ENCODE measurements at places on chromosomes 4 and X.

GRCh38 chrX:21374994-21375707 lies 933 bp downstream of the CNKSR2 start:
- no peak for DNase-seq

GRCh38 chr4:174494146-174494545 lies 28.1 kb downstream of the HPGD start:
- no peak for DNase-seq

- no peak for DNase-seq
These were observed 25.5 kb downstream of the ARHGAP36 start for GRCh38 chrX:131083510-131084142.

GRCh38 chrX:95903975-95904374 lies 780.7 kb upstream of the DIAPH2 start:
- no peak for DNase-seq

DNA sequence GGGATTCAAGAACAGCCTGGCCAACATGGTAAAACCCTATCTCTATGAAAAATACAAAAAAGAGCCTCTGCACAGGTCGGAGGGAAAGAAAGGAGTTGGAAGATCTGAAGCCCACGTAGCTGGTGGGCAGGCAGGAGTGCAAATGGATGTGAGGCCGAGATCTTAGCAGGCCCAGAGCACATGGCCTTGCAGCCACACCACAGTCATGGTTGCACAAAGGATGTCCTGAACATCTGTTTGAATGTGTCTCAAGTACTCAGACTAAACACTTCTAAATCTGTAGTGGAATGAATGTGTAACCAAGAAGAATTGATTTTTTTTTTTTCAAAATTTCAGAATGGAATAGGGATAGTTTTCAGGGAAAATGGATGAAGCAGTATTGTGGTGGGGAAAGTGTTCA lies 10.8 kb downstream of the CA5B start:
- DNase-seq, result no peak

GRCh38 chr4:157700898-157701694 lies 471.7 kb downstream of the GASK1B start:
- DNase-seq, result no peak

- DNase-seq, result no peak
These were observed 20.5 kb downstream of the PDLIM5 start for GRCh38 chr4:94472056-94472826.

DNA sequence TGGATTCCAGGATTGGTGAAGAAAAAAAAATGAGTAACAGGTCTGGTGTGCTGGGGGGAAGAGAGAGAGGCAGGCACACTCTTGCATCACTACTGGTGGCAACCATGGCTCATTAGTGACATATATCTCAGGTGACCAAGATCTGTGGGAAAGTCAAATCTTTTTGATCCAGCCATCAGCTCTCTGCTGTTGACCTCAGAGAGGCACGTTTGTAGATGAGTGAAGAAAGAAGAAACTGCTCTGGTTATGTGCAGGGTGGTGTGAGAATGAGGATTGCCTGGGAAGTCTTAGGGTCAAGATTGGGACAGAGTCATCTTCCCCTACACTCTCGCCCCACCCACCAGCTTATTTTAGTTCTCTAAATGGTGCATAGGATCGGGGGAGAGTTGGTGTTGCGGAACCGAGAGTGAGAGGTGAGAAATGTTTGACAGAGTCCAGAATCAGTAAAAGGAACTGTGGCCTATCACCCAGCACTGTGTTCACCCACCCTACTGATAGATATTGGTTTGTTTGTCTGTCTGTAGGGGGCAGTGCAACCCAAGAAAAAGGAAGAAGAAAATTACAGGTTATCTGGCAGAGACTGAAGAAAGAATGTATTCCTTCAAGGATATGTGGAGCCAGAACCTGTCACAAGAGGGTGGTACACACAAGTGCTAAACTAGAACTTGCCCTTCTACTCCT lies 21.9 kb downstream of the ARMCX6 start:
- no peak for DNase-seq

DNA sequence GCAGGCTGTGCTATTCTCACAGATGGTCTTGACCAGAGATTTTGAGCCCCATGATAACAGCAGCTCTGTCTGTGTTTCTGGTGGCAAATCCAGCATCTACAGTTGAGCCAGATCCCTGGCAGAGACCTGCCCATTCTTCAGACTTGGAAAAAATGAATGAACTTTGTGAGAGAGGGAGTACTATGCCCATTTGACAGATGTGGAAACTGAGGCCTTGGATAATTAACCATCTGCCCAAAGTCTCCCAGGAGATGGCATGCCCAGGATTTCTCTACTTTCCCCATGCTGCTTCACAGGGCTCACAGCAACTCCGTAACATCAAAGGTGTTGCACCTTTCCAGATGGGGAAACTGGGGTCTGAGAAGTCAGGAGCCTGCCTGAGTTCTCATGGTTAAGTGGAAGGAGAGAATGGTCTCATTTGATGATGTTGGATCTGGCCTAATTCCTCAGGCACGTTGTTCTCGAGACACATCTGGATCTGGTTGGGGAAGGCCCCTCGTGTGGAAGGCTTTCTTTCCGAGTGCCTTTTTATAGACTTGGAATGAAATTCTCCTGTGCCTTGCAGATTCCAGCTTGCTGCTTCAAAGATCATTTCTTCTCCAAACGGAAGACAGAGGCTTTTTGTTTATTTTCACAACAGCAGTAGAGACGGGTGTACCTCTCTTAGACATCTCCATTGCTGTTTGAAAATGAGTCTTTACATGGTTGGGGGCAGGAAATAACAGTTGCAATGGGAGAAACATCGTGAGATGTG lies 73.3 kb upstream of the STX18 start:
- DNase-seq, result no peak

DNA sequence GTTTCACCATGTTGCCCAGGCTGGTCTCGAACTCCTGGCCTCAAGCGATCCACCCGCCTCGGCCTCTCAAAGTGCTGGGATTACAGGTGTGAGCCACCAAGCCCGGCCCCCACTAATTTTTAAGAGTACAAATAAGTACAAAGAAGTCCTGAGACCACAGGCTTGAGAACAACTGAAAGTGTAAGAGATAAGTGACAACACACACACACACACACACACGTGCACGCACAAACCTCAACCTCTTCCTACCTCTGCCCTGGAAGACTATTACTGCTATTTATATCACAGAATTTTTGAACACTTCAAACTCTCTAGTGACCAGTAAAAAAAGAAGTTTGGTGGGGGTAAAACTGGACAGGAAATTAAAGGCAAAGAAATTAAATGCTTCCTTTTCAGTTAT lies 7.5 kb downstream of the KLHL15 start:
- no peak for DNase-seq

DNA sequence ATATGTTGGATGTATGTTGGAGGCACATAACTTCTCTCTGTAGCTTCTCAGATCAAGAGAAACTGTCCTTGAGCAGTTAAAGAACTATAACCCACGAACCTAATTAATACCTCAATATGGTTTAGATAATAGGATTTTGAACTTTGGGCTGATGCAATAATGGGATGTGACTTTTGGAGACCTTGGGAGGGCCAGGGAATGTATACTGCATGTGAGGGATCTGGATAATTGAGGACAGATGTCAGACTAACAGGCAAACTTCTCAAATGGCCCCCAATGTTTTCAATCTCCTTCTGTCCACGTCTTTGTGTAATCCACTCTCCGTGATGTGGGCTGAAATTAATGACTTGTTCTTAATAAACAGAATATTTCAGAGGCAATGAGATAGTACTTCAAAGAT lies 202.2 kb upstream of the FAT4 start:
- no peak for DNase-seq

DNA sequence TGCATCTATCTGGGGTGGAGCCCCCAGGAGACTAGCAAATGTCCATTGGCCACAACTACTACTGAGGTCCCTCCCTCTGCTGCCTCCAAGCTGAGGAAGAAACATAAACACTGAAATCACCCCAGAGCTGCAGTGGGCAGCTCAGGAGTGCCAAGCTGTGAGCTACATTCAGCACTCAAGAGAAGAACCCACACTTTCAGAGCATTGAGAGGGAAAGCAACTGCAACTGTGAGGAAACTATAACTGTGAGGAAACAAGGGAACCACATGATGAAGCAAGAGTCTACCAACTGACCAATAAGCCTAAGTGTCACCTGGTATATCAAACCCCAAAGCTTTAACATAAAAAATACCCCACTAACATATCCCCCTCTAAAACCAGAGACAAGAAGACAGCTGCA lies 373.5 kb upstream of the TACR3 start:
- no peak for DNase-seq

GRCh38 chr4:15649914-15650545 lies 5.1 kb downstream of the FBXL5 start:
- peak; percentile 26 for DNase-seq

GRCh38 chrX:118239913-118240698 lies 105.8 kb upstream of the WDR44 start:
- no peak for DNase-seq

DNA sequence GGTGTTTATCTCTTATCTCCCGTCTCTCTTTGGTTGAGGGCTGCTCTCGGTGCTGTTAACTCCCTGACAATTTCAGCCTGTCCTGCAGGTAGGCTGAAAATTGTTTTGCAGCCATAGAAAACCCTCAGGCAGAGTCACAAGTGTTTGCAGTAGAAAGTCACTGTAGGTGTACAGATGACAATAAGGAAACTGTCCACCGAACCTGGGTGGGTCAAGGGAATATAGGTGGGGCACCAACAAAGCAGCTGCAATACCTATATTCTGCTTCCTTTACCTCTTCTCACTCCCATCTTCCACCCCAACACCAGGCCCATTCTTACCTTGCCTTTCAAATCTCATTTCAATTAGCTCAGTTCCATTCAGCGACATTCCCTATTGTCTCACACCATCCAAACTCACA lies 381.8 kb downstream of the PPP1R2C start:
- DNase-seq, result no peak

DNA sequence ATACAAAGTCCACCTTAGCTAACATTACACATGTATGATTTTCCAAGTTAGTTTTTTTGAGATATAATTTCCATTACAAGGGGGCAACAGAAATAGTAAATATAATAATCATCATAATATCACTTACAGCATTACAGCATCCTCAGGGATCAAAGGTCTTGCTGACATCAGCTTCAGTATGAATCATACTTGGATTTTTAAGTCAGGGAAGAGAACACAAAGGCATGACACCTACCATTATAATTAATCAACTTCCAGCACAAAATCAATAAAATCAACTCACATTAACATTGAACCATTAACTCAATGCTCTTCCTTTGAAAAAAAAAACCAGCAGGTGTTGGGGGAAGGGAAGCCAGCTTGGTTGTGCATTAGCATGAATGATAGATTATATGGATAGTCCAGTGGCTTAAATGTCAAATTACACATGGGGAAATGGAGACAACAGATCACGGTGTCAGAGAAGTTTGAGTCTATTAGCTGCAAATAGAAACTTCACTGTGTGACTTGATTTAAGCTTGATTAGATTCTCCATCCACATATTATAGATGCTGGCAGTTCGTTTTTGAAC lies 66.9 kb upstream of the CAPN6 start:
- DNase-seq, result no peak

- DNase-seq, result no peak
These were observed 273.8 kb downstream of the GASK1B start for GRCh38 chr4:157898836-157899605.

DNA sequence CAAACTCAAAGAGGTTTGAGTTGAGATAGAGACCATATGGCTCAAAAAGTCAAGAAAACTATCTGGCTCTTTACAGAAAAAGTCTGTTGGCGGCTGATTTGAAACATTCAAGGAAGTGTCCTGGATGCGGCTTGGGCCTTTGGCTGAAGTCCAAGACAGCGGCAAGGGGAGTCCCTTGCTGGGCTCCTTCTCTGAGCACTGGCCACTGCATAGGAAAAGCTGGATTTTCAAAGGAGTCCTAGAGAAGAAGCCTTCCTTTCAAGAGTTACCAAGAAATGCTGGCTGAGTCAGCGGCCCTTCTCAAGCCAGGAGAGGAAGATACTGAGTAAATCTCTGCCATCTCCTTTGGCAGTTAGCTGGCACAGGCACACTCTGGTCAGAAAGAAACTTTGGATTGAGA lies 12.1 kb downstream of the APLN start:
- DNase-seq, result no peak

DNA sequence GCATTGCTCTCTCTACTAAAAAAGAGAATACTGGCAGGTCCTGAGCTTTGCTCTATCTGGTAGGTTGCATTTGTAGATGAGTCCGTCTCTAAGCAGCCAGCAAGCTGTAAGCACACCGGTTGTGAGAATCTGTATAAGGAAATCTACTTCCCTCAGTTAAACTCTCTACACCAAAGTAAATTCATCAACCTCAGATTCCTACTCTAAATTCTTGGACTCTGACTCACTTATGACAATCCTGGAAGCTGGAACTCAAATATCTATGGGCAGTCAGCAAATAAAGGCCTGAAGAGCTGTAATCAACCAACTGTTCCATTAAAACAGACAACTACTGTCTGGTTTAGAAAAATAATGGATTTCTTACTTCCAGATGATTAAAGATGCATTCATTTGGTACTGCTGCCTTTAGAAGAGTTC lies 37.9 kb downstream of the FAT1 start:
- no peak for DNase-seq

GRCh38 chr4:78483811-78484210 lies 67.8 kb upstream of the ANXA3 start:
- no peak for DNase-seq

DNA sequence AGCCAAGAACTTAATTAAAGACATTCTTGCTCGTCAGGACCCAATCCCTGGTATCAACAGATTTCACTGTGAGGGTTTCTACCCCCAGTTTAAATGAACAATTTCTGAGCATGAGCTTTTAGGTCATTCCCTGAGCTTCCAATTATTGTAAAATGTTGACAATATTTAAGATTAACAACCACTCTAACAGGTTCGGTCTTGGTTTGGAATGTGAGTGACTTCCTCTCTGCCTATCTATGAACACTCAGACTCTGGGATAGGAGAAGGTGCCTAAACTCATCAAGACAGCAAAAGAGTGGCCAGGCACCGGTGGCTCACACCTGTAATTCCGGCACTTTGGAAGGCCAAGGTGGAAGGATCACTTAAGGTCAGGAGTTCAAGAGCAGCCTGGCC lies 82.9 kb upstream of the TMEM150C start:
- no peak for DNase-seq

GRCh38 chr4:23165669-23166068 lies 472.9 kb downstream of the GBA3 start:
- DNase-seq, result no peak

GRCh38 chr4:74548561-74548960 lies 103.6 kb downstream of the AREG start:
- no peak for DNase-seq

- DNase-seq, result no peak
These were observed 31.5 kb upstream of the HDAC8 start for GRCh38 chrX:72604112-72604511.
